ENCODE measurements at places on chromosomes 5 and 9.

GRCh38 chr9:85569988-85570387 is 171.8 kb downstream of the AGTPBP1 start:
- no peak for DNase-seq

DNA sequence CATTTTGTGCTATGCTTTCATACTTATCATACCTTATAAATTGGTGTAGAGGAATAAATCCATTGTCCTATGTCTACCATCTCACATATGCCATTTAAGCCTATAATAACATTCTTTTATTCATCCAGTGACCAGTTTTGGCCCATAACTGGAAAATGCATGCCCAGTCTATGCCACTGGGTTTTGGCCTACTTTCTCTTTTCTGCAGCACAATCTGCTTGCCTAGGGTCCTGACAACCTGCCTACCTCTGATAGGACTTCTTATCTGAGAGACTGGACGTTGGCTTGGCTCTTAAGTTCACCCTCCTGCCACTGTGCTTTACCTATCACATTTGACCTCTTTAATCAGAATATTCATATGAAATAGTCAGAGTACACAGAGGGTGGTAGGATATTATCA is 103.0 kb downstream of the PRR16 start:
- no peak for DNase-seq

DNA sequence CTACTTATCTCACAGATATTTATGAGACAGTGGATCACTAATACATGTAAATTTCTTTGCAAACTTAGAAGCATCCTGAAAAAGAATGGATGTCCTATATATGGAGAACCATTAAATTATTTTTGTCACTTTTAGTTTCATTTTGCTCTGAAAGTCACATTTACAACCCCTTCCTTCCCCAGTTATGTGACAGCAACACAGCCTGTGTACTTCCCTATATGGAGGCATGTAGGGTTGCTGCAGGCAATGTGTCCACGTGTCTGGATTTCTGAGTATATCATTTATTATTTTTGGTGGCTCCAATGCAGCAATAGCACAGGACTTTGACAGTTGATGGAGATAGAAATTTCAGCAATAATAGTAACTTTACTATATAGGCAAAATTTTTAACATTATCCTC is 156.4 kb downstream of the ST8SIA4 start:
- DNase-seq, result peak; percentile 83

DNA sequence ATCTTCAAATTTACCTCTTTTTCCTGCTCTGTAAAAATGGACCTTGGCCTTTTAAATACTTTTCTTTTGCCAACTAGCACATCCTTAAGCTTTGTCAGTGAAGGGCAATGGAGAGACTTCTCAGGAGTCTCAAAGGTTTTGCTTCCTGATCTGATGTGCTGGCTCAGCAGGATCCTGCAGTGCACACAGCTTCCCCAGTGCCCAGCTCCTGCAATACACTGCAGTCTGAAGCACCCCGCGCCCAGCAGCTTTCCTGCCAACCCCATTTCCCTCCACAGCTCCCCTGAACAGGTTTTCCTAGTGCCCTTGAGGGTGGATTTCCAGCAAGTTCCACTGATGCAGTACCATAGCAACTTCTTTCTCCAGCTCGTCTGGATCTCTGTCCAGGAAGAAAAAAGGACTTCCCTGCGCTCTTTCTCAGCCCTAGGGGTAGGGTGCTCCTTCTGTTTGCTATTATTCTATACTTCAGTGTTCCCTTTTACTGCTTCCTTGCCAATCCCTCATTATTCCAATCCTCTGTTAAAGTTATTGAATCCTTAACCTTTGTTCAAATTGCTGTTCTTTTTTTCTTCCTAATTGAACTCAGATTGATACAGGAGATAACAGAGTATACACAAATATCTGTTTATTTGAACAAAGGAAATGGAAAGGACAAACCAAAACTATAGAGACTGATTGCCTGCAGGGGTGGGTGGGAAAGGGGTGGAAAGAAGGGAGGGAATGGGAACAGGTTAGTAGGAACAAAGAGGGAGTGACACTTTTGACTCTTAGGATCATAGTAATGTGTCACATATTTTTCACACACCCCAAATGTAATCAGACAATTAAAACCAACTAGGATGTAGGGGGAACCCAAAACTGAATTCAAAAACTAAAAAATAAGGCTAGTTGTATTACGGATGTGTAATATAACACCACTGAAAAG is 8.5 kb downstream of the SNAPC3 start:
- no peak for DNase-seq

- DNase-seq, result peak; percentile 52
Measured at GRCh38 chr9:89008744-89009545, 17.7 kb downstream of the S1PR3 start.

GRCh38 chr5:42131081-42131480 is 206.0 kb downstream of the FBXO4 start:
- no peak for DNase-seq

DNA sequence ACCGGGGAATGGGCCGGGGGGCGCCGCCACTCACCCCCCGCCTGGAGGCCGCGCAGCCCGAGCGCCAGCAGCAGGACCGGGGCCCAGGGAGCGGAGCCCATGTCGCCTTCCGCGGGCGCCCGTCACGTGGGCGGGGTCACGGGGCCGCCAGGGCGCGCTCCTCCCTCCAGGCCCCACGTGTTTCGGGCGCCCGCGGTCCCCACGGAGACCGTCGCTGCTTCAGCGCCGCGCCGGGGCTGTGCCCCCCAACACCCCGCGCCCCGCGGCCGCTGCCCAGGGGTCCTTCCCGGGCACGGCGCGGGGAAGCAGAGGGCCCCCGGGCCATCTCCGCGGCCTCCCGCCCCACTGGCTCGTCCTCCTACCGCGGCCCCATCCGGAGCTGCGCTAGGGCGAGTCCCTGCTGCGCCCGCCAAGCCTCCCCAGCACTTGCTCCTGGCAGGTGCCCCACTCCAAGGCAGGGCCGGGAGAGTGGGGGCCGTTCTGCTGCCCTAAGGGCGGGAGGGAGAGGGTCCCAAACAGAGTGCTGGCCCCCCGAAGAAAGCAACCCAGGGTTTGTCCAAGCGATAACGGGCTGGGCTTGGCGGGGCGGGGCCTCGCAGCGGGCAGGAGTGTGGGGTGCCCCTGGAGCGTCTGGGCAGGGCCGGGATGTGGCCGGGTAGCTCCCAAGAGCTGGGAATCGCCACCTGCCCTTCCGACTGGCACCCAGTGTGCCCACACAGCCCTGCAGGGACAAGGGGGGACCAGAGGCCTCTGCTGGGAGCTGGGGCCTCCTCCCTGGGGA is at the start of gene DPP7:
Gene DPP7 (minus strand): TSS at position 121 of the 781 bp plus-strand sequence. CDS start 20 bp downstream, at position 101.
- peak; percentile 46 for DNase-seq

DNA sequence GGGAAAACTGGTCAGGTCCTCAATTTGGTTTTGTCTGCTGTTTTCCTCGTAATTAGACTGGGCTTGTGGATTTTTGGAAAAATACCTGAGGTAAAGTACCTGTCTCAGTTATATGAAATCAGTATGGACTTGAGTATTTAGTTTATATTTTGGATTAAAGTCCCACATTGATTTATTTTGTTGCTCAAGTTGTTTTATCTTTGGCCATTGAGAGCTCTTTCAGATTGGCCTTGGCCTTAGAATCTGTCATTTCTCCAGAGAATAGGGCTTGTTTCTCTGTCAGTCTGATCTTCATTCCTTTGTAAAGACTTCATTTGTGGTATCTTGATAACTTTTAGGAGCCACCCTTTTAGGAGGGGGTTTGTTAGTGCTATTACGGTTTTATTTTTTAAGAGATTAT is 21.2 kb downstream of the UBAP1 start:
- no peak for DNase-seq

- DNase-seq, result no peak
Measured at GRCh38 chr5:179287071-179287470, 58.2 kb downstream of the ADAMTS2 start.

DNA sequence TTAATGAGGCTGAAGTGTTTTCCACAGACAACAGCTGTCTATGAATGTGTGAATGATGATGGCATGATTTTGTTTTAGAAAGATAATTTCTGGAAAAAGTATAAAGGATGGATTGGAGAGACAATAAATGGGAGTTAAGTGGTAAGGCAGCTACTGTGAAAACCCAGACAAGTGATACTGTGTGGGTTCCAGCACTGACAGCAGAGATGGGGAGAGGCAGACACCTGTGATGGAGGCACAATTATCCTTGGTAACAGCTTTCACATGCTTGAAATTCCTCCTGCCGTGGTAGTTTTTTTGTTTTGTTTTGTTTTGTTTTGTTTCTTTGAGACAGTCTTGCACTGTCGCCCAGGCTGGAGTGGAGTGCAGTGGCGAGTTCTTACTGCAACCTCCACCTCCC is 189.3 kb downstream of the DEPDC1B start:
- DNase-seq, result no peak

- no peak for DNase-seq
Measured at GRCh38 chr9:91741522-91741921, 208.5 kb downstream of the ROR2 start.

DNA sequence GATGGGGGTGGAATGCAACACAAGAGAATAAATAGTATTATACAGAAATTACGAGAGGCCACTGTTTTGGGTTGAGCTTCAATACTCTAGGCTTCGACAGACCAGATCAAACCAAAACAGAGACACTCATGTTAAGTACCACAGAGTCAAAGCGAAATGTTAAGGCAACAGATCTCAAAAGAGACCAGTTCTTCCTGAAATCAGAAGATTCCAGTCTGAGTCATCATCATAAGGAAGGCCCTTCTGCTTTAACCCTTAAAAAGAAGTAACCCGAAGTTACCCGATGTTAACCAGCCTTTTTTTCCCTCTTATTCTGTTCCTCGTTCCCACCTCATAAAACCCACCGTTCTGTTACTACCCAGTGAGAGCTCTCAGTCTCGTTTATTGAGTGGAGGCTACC is 75.9 kb downstream of the SFXN1 start:
- no peak for DNase-seq
